ENCODE measurements at places on chromosomes 5 and 9.

DNA sequence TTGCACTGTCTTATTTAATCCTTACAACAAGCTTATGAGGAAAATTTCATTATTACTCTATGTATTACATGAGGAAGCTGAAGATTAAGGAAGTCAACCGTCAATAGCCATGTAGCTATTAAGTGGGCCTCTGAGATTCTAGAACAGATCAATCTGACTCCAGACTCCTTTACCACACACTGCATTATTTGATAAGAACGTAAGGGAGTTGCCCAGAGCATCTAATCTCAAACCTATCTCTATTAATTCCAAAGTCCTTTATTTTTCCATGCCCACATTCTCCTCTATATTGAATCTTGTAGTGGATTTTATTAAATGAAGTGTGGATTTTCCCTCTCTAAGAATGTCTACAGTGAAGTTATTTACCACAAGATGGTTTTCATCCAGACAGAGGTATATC, 118.2 kb upstream of the MTAP start:
- no peak for DNase-seq

DNA sequence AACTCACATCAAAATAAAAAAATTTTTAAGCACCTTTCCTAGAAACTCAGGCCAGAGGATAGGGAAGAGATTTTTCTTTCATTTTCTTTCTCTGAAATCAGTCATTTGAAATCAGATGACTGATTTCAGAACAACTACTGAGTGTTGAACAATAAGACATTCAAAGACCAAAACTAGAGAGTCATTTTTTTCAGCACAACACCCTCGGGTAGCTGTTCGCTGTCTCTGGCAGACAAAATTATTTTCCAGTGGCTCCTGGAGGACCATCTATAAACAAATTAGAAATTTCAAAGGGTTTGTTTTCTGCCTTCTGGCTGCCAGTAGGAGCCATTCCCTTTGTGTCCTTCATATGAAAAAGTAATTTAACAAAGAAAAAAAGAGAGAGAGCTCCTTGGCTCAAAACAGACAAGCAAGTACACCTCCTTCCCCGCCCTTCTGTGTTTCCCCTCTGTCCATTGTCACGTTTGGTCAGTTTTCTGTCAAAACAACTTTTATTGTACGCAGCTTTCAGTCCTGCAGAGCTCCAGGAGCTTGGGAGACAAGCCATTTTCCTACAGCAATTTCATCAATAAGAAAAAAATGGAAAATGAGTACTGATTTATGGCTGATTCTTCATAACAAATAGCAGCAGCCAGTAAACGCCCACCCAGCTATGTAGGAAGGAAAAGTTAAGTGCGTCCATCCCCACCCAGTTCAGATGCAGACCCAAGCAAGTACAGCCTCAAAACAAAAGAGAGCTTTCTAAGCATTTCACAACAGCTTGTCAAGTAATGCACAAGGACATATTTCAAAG, 405.2 kb downstream of the ZNF608 start:
- DNase-seq, result no peak

DNA sequence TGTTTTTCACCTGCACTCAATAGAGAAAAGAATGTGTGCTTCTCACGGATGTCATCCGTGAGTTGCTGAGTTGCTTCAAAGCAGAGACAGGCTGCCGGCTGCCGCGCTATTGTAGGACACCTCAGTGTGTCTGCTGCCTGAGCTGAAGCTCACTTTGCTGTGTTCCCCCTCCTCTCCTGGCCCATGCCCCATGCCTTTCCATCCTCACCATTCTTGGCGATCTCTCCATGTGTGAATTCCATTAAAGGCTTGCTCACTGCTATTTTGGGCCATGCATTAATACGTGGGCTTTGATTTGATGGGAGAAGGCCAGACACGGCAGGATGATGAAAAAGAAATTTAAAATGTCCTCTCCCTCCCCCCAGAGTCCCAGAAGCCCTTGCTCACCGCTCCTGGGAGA, 14.5 kb downstream of the ADAM19 start:
- no peak for DNase-seq

- no peak for DNase-seq
Measured at GRCh38 chr9:82882748-82883147, 180.2 kb downstream of the RASEF start.

- no peak for DNase-seq
Measured at GRCh38 chr5:134022333-134022732, 17.6 kb upstream of the VDAC1 start.

Data from hematopoietic multipotent progenitor cell treated with erythropoietin and hydrocortisone succinate and interleukin-3 and kit ligand, for 15 days (in vitro differentiated cells).